ENCODE measurements at places on chromosomes 2 and 18.

DNA sequence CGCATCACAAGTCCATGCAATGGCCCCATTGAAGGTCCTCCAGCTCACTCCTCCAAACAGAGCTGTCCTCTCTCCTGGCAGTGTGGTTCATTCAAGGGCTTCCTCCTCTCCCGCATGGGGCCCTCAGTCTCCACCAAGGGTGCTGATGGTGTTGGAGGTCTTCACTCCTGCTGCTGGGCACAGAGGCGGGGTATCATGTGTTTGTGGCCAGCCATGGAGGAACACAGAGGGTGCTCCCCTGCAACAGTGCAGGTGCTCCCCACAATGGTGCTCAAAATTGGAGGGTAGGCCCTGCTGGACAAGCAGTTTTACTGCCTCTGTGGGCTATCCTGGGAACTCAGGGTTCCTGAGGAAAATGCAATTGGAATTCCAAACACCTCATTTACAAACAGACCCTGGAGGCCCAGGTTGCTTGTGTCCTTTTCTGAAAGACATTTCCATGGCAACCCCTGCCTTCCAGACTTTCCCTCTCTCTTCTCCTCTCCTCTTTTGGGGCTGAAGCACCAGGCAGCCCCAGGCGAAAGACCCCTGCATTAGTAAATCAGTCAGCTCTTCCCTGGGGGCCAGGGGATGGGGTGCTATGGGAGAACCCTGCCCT lies 256.0 kb downstream of the HAUS1 start:
- no peaks in the 10 kb centered on the region for H3K4me1 ChIP-seq
- no peaks in the 10 kb centered on the region for H3K36me3 ChIP-seq
- H3K4me3 ChIP-seq = no peak overlapping the region
- no peaks in the 10 kb centered on the region for H3K27me3 ChIP-seq
- H3K27ac ChIP-seq = no peak overlapping the region

DNA sequence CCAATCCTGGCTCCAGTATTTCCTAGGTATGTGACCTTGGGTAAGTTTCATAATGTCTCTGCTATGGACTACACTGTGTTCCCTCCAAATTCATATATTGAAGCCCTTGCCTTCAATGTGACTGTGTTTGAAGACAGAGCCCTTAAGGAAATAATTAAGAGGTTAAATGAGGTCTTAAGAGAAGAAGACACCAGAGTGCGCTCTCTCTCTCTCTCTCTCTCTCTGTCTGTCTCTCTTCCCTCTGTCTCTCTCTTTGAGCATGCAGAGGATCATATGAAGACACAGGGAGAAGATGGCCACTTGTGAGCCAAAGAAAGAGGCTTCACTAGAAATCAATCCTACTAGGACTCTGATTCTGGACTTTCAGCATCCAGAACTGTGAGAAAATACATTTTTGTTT lies 52.2 kb downstream of the NXPH2 start:
- no peak for DNase-seq
- H3K4me1 ChIP-seq = no peaks in the 10 kb centered on the region
- no peak overlapping the region for H3K4me3 ChIP-seq
- no peak overlapping the region for H3K27ac ChIP-seq
- H3K36me3 ChIP-seq = no peaks in the 10 kb centered on the region

DNA sequence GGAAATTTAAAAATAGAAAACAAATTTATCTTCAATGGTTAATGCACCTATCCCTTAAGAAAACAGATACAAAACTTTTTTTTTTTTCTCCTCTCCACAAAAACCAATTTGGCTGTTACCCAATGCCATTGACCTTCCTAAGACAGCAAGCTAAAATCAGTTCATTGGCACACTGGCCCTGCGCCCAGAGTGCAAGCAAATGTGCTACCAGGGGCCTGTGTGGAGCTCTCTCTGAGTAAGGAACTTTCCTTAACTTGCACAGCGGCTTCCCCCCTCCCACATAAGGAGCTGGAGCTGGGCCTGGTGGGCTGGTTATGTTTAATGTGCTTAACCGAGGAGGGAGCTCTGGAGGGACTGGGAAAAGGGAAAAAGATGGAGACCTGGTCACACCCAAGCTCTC lies 17.6 kb upstream of the POU3F3 start:
- H3K27ac ChIP-seq = no peak overlapping the region
- H3K36me3 ChIP-seq = no peaks in the 10 kb centered on the region
- no peaks in the 10 kb centered on the region for H3K4me1 ChIP-seq
- no peak for DNase-seq

DNA sequence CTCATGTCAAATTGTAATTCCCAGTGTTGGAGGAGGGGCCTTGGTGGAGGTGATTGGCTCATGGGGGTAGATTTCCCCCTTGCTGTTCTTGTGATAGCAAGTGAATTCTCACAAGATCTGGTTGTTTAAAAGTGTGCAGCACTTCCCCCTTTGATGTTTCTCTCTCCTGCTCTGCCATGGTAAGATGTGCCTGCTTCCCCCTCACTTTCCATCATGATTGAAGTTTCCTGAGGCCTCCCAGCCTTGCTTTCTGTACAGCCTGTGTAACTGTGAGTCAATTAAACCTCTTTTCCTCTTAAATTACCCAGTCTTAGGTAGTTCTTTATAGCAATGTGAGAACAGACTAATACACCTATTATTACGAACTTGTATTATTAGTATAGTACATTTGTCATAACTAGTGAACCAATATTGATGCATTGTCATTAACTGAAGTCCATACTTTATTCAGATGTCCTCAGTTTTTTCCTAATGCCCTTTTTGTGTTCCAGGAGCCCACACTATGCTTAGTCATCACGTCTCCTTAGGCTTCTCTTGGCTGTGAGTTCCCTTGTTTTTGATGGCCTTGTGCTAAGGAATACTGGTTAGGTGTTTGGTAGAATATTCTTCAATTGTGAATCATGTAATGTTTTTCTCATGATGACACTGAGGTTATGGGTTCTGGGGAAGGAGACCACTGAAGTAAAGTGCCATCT lies 4.5 kb upstream of the MAP3K2 start:
- no peak overlapping the region for H3K4me3 ChIP-seq
- no peaks in the 10 kb centered on the region for H3K27me3 ChIP-seq
- DNase-seq = peak; percentile 61
- peak overlapping the region; percentile 24 for H3K27ac ChIP-seq

DNA sequence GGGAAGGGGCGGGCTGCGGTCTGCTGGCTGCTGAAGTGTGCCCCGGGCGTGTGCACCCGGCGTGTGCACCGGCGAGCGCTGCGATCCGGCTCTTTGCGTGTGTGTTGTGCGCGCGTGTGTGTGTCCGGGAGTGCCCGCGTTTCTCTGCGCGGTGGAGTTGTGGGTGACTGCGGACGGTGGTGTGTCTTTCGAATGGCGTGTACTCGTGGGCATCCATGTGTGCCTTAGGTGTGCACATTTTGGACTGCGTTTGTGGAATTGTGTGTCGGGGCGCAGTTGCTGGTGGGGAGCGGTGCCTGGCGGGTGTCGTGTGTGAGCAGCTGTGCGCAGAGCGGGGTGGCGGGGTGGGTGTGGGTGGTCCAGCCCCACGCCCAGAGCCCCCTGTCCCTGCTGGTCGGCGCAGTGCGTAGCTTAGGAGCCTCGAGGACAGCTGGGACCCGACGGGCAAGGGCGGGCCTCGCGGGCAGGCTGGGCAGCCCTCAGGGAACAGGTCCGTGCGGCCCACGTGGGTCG lies 533 bp downstream of the HPCAL1 start:
- H3K27ac ChIP-seq = no peak overlapping the region
- no peaks in the 10 kb centered on the region for H3K27me3 ChIP-seq
- H3K4me3 ChIP-seq = peak overlapping the region; percentile 79
- no peak for DNase-seq
- H3K4me1 ChIP-seq = peaks cover 10% of the 10 kb centered on the region

Data from astrocyte (in vitro differentiated cells and primary cell).